ENCODE measurements at places on chromosomes 13 and 19. TPM values are rescaled to one million over a fixed set of nuclear protein-coding genes. Genes with fewer than 3 reads are reported as not detected.

COL4A2 gene
- total RNA-seq: 468 TPM

ZIC5 gene
- total RNA-seq: not detected

MAG gene
- total RNA-seq: 2.6 TPM

FXYD1 gene
- 152 TPM for total RNA-seq

PVR gene
- 22.3 TPM for total RNA-seq

PLIN4 gene
- 2.8 TPM for total RNA-seq

ICAM4 gene
- total RNA-seq: 0.35 TPM

F10 gene
- 41.0 TPM for total RNA-seq

XAB2 gene
- total RNA-seq: 23.1 TPM

DLL3 gene
- 0.09 TPM for total RNA-seq

NLRP11 gene
- total RNA-seq: not detected

EDNRB gene
- total RNA-seq: 11.4 TPM

ZNF439 gene
- total RNA-seq: 5.1 TPM

ZNF534 gene
- 0.22 TPM for total RNA-seq

CFAP97D2 gene
- total RNA-seq: not detected

SULT2A1 gene
- total RNA-seq: not detected

KLK12 gene
- not detected for total RNA-seq

ELSPBP1 gene
- not detected for total RNA-seq

CYP2A7 gene
- total RNA-seq: not detected
